ENCODE measurements at places on chromosomes 13 and 19.

DNA sequence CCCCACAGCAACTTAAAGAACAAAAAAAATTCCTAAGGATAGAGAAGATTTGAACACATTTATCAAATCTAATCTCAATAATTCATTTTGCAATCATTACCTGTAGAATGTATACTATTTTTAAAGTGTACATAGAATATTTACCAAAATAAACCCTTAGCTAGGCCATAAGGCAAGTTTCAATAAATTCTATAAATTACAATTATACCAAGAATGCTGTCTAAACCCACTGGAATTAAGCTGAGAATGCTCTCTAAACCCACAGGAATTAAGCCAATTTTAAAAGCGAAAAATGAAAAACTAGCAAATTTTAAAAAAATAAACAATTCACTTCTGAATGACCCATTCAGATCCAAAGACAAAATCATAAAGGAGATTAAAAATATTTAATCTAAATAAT lies 540.4 kb upstream of the NBEA start:
- DNase-seq, result no peak

DNA sequence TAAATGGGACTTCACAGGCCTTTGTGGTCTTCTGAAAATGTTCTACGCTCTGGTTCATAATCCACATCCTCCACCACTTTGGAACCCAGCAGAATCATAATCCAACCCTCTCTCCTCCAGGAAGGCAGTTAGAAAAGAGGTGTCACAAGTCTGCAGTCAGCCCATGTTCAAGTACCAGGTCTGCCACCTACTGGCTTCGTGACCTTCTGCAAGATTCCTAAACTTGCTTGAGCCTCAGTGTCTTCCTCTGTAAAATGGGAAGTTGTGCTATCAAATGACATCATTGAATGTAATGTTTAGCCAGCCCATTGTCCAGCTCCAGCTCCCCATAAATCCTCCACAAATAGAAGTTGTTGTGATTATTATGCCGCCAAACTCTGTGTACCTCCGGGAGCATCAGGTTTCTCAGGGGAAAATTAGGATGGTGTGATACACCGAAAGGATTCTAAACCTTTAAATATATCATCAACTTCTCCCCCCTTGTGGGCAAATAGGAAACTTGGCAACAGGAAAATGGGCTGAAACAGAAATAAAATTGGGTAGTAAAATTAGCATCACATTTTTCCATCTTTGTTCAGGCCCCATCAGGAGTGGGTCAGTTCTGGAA lies 109.7 kb downstream of the NUFIP1 start:
- no peak for DNase-seq

DNA sequence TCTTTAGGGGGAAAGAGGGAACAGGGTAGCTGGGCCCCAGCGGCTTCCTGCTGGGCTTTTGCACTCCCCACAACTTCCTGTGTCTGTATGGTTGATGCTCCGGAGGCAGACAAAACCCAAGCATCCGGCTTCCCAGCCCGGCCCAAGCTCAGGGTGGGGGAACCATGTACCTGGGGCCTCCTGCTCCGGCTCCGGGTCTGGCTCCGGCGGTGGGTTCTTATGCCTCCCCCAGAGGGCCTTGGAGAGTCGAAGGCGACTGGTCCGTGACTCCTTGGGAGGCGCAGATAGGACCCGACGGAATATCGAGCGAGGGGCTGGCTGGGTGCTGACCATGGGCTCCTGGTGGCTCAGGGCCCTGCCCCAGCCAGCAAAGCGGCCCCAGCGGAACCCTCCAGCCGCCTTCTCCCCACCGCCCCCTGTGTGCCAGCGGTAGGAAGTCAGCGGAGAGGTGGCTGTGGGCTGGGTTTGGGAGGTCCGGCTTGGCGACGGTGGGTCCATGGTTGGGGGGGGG lies 428 bp downstream of the RASAL3 start:
- DNase-seq, result peak; percentile 63

GRCh38 chr19:19021115-19021514 lies 12.2 kb downstream of the SUGP2 start:
- DNase-seq, result no peak

DNA sequence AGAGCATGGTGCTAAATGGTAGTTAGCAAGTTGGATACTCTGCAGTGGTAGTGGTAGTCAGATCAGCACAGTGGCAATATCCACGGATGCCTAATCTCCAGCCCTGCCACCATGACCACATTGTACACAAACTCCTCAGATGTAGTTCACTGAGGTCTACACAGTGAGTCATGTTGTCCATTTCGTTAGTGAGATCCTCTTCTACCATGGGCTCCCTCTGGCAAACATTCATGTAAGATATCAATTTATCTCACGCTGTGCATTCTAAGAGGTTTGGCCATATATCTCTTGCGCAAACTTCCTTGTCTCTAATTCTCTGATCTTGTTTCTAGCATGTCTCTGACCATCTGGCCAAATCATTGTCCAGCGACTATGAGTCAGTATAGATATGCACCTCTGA lies 58.2 kb downstream of the POLR1D start:
- DNase-seq, result no peak

DNA sequence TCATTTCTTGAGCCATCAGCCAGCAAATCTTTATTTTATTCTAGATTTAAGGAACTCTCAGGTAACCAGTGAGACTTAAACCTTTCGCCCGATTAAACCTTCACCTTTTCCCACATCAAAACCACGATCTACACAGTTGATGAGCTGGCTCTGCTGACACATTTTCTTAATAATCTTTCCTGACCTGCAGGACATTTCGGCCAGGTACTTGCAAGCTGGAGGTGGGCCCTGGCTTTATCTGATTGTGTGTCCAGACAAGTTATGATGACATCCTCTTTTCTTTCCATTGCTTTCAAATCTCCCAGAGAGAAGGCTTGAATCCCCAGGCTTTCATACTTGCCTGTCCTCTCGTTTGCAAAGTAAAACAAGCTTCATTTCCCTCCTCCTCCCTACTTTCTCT lies 144.2 kb downstream of the EFNB2 start:
- no peak for DNase-seq

DNA sequence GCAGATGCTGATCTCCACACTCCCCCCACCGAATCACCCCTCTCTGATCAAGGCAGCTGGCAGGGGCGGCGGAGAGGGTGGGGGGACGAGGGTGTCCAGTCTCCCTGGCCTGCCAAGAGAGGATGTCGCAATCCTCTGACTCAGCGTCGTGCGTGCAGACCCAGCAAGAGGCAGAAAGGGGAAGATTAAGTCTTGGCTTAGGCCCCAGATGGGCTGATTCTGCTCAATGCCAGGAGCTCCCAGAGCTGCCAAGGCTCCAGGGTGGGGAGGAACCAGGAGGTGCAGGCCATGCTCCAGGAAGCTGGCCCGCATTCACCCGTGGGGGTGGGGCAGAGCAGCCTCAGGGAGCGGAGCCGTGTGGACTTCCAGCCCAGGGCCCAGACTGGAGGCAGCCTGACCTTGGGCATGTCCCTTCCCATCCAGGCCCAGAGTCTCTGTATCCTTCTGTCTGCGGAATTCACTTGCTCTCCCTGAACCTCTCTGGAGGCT lies 6.6 kb upstream of the BCL3 start:
- no peak for DNase-seq

- no peak for DNase-seq
Observed at GRCh38 chr19:46030812-46031550, 8.1 kb upstream of the PGLYRP1 start.

DNA sequence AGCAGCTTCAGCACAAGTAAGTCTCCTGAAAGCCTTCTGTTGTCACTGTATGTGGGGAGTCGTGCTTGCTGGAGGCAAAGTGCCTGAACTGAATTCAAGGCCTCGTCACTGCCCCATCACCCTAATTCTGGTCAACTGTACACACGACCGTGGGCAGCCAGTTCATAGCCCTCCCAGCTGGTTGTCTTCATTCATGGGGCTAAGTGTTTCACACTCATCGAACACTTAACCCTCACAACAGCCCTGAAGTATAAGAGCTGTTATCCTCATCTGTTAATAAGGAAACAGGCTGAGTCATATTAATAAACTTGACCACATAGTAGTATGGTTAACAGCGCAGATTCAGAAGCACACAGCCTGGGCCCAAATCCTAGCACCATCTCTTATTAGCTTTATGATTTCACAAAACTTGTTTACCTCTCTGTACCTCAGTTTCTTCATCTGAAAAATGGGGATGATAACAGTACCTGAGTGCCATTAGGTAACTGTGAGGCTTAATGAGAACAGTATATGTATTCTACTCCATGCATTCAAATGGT lies 66.7 kb downstream of the CDADC1 start:
- DNase-seq, result no peak

DNA sequence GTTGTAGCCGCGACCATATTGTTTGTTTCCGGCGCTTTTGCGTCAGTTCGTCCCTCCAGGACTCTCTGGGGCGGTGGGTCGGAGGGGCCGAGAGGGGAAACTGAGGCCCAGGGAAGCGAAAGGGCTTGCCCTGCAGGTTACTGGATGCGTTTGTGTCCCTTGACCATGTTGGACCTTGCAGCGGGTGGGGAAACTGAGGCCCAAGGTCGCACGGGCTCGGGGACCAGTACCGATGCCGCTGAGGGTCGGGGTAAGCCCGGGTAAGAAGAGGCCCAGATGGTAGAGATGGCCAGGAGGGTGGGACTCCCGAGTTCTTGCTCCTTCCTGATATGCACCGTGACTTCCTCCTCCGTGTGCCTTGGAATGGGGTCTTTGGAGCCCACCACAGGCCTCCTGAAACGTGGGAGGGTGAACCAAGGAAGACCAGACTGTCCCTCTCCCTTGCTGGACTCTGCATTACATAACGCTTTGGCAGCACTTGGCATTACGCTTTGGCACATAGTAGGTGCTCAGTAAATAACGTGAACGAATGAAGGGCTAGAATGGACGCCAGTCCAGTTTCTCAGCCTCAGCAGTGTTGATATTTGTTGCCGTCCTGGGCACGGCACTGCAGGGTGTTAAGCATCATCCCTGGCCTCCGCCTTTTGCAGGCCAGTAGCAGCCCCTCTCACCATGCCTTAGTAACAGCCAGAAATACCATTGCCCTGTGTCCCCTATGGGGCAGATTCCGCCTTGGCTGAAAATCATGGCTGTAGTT lies 743 bp downstream of the CHAF1A start:
- DNase-seq, result no peak

DNA sequence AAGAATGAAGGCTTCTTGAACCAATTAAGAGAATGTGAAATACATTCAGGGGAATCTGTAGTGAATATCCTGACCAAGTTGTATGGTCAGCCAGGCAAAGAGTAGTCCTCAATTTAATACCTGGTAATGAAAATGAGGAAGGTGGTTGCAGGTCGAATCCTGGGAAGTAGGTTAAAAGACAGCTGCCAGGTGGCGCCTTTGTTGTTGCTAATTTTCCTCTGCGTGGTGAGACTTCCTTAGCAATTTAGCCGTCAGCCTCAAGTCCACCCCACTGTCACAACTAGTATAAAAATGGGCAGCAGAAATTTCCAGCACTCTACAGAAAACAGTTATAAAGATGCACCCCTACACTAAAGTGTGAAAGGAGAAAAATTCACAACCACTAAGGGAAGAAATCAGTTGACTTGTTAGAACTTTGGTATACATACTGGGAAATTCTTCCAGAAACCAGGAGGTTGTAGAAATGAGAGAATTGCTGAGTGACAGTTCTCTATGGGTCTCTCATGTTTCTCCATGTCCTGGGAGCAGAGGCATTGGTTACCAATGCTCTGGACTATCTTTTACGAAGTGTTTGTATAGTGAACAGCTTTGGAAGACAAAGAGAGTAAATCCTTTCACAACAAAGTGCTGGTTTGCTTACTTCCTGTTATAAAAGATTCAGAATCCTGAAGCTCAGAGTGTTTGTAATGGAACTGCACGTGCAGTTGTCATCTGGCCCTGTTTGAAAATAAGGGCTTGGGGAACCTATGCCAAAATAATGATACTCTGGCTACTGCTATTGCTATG lies 235.9 kb downstream of the NHLRC3 start:
- DNase-seq, result no peak

- no peak for DNase-seq
Observed at GRCh38 chr19:45887200-45887710, 1.3 kb upstream of the IRF2BP1 start.

DNA sequence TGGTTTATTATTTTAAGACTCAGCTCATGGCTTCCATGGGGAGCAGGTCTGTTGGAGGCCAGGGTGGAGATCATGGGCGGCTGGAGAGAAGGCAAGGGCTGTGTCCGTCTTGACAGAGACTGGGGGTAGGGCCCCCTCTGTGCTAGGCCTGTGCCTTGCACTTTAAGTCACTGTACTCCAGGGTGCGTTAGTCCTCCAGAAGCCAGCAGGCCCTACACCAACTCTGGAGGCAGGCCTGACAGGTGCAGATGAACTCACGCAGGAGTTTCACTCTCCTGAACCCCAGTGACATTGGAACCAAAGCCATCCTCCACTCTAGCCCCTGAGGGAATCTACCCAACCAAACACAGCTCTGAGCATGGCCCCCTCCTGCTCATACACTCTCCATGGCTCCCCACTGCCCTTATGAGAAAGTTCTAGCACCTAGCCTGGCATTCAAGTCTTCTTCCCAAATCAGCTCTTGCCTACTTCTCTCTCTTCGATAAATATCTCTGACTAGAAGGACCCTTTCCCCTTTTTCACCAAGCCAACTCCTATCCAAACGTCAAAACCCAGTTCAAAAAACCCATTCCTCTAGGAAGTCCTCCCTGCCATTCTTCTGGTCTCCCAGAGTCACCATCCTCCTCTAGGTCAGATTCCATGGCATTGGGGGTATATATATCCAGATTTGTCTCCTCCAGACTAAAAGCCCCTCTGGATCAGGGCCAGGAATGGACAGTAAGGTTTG lies 15.1 kb downstream of the MEF2B start:
- DNase-seq, result no peak

DNA sequence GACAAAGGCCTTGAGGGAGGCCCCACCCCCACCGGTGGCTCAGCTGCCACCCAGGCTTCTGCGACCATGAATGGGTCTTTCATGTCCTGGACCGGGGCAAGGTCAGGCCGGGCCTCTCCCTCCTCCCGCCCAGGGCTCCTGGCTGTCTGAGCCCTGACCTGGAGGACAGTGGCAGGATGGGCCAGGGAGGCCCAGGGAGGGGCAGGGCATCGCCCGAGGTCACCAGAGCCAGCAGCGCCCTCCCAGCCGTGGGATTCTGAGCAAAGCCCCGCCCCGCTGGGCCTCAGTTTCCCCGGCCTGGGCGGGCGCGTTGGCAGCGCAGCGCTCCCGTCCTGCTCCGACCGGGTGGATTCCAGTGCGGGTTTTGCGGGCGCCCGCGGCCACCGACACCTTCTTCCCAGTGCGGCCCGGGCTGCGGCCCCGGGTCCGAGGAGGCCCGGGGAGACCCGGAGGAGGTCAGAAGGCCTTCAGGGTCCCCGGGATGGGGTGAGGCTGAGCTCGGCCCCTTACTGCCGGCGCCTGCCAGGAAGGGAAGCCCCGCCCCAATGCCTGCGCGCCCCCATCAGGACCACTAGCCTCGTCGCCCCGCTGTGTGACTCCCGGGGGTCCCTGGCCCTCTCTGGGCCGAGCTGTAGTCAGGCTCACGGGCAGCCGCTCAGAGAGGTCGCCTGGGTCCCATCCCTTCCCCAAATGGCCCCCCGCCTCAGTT lies 24.6 kb upstream of the SEMA6B start:
- DNase-seq, result no peak

- no peak for DNase-seq
Observed at GRCh38 chr19:51809787-51810186, 14.8 kb downstream of the FPR3 start.

Data from stimulated activated CD4-positive, alpha-beta T cell treated with anti-CD3 and anti-CD28 coated beads, Interleukin-12 subunit alpha, Interleukin-12 subunit beta, amount 100 ng/mL, for 24 hours (primary cell).